ENCODE measurements at places on chromosomes 6 and 20.
A peak's percentile ranks its signal among the peaks of the same experiment; 100 is the strongest.

- DNase-seq, result peak; percentile 71
Observed at GRCh38 chr20:40689100-40689942, at the start of gene MAFB. TSS of gene MAFB (minus strand) at chr20:40689236. CDS start at chr20:40688850, 386 bp downstream.

GRCh38 chr6:157224178-157224950 lies 99.0 kb downstream of the TMEM242 start:
- DNase-seq, result no peak

DNA sequence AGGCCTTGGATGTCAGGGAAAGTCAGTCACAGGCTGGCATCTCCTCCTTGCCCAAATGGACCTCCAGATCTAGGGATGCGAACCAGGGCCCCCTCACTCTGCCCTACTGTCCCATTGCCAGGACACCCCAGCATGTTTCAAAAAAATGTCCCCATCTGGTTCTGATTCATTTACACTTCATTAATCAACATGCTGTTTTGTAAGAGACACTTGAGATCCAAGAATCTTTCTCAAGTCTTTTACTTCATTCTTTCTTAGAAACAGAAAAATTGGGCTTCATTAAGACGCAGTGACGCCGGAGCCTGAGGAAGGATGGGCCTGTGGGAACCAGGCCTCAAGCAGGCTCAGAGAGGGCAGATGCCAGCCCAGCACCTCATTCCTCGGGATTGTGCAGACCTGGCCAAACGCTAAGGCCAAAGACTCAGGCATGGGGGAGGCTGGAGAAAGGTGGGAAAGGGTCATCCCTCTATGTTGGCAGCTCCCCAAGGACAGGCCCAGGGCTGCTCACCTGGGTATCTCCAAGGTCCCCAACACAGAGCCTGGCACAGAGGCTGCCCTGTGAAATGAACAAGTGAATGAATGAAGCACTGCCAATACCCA lies 3.8 kb downstream of the RSPO4 start:
- no peak for DNase-seq

DNA sequence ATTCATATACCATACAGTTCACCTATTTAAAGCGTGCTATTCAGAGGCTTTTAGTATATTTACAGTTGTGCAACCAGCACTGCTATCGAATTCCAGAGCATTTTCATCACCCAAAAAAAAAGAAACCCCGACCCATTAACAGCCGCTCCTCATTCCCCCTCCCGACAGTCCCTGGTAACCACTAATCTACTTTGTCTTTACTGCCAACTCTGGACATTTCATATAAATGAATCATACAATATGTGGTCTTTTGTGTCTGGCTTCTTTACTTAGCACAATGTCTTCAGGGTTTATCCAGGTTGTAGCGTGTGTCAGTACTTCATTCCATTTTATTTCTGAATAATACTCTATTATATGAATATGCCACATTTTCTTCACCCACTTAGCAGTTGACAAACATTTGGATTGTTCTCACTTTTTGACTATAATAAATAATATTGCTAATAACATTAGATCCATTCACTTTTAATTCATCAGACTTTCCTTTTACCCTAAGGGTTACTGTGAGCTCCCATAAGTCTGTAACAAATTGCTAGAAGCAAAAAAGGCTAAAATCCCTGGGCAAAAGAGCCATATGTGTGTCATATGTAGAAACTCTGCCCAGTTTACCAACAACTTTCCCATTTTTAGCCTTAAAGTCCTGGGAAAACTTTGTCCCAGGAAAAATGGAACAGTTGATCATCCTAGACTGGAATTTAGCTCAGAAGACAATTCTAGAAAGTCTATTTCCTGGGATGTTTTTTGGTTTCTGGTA lies 23.2 kb upstream of the ROS1 start:
- no peak for DNase-seq

GRCh38 chr6:166903500-166903899 lies 52.9 kb downstream of the RNASET2 start:
- no peak for DNase-seq

DNA sequence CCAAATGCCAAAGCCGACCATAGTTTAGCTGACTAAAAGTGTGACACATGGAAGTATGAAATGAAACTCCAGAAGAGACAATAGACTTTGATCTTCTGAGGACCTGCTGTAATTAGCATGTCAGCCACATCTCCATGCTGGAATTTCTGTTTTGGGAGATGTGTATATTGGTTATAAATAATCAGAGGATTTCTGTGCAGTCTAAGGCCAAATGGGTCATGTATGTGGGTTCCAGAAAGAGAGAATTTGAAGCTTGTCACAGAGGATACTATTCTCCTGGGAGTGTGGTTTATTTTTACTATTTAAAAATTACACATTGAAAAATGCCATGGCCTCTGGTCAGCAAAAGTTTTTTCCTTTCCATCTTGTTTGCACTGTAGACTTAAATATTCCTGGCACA lies 405.5 kb upstream of the PLCB4 start:
- DNase-seq, result no peak

- peak; percentile 64 for DNase-seq
Observed at GRCh38 chr6:33761922-33762629, 15.4 kb upstream of the IP6K3 start.

- no peak for DNase-seq
Observed at GRCh38 chr6:160431226-160431625, 83.0 kb downstream of the SLC22A3 start.

DNA sequence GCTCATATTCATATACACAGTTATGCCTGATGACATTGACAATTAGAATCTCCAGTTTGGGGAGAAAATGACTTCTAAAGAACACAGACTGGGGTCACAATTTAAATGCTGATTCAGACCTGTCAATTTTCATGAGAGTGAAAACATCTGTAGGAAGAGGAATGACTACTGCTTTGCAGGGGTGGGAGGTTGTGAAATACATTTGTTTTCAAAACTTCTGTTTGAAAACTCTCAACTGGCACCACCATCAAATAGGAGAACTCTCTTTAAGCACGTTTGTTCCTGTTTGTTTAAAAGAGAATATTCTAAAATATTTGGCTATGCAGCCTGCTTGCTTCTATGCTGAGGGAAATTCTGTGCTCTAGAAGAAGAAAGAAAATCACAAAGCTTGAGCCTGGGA lies 50.8 kb upstream of the ADGRF5 start:
- DNase-seq, result no peak

GRCh38 chr20:45164906-45165305 lies 9.8 kb upstream of the PI3 start:
- DNase-seq, result no peak
